ENCODE measurements at places on chromosomes 16 and 17.
A peak's percentile ranks its signal among the peaks of the same experiment; 100 is the strongest.

DNA sequence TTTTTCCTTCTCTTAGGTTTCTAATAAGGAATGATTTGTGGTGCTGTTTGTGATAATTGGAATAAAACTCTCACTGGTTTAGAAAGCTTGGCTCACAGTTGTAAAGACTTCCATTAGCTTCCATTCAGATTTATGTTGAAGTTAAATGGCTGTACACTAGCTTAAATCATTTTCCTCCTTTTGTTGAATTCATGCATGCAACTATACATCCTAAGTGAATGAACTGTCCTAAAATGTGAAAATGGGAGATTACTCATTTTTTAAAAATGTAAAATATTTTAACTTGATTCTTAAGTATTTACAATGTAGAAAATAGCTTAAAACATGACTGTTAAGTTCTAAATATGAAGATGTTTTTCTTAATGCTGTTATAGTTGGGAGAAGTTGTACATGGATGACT is 15.2 kb downstream of the PRKCA start:
- no peak for DNase-seq

DNA sequence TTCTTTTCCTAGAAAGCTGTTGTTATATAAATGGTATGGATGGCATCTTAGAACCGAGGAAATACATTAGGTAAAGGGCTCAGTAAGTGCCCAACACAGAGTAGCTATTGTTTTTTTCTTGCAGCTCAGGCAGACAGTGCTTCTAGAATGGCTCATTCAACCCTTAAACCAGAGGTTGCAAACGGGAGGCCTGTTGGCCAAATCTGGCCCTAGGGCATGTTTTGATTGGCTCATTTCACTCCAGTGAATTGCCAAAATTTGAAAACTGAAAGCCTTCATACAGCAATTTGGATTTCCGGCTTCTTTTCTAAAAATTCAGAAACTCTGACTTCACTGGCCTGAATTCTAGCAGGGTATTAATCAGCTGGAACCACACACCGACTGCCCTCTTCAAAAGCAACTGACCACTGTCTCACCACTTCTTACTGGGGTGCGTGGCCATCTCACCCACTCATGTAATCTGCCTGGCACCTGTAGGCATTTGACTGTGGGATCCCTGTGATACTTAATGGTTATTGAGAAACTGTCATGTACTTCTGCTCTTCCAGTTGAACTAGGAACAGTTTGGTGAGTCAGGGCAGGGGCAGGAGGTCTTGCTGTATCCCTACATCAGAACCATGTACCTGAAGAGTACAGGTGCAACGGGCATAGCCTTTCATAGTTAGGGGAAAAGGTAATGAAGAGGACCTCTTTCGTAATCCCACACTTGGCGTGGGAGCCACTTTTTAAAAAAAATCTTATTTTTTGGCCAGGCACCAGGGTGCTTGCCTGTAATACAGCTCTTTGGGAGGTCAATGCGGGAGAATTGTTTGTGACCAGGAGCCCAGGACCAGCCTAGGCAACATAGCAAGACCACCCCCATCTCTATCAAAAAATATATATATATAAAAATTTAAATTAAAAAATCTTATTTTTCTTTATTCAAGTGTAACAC is 53.6 kb upstream of the SCNN1B start:
- no peak for DNase-seq

DNA sequence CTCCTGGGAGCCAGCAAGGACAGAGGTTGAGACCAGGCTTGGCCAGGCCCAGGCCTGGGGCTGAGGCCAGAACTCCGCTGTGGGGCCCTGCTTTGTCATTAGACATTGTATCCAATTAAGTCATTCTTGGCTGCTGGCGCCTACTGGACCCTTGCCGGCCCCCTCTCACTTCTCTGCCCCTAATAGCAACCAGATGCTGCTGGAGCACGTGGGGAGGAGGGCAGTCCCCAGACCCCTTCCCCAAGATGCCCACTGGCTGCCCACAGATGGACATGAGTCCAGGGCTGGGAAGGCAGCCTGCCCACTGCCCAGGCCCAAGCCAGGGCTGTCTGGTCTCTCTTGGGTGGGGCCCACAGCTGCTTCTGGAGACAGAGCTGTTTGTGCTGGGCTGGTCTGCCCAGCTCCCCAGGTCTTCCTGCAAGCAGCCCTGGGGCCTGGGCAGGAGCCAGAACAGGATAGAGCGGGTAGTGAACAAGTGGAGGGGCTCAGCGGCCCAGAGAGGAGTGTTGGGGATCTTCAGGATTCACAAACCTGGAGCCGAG is 7.8 kb downstream of the PLXDC1 start:
- DNase-seq, result no peak

GRCh38 chr16:81214745-81215166 is 23.7 kb upstream of the BCO1 start:
- DNase-seq, result no peak

DNA sequence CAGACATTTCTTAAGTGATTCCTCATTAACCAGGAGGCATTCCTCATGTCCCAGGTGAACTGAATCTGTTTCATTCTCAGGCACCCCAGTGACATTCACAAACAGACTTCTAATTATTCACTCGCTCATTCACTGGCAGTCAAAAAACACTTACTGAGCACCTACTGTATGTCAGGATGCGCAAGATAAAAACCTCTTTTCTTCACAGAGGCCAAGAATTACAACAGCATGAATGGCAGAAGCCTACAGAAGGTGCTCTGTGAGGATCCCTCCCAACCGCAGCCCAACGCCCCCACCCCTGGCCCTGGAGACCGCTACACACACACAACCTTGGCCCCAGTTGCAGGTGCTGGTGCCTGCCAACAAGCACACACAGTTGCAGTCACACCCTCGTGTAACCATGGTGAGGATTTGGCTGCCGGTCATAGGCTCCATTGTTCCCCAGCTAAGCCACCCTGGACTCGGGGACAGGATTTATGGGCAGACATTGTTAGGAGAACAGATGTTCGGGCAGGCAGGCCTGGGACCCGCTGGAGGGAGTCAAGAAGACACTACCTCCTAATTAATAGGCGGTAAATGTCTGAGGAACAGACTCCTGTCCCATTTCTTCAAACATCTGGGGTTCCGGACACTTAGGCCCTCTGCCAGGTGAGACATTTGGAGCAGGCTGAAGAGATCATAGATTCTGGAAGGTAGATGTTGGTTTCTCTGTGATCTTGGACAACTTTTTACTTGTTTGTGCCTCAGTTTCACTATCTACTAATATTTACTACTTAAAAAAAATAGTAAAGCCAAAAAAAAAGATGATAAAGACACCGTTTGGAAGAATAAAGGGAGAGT is 43.2 kb downstream of the CUEDC1 start:
- DNase-seq, result peak; percentile 91

DNA sequence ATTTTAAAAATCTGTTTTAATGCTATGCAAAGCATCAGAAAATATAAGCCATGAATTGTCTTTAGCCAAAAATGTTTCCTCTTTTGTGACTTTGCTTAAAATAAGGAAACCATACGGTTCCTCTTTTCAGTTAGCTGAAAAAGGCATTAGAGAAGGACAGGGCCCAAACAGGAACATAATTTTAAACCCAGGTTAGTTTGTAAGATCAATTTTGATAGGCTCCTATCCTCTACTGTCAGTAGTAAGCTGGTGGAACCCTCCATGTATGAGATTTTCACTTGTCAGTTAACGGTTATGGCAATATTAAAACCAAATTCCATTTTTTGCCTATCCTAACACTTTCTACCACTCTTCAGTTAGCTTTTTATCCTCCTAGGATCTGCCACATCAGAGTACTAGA is 4.3 kb downstream of the EVI2B start:
- DNase-seq, result no peak

GRCh38 chr17:57445772-57446472 is 189.6 kb downstream of the MSI2 start:
- DNase-seq, result no peak

DNA sequence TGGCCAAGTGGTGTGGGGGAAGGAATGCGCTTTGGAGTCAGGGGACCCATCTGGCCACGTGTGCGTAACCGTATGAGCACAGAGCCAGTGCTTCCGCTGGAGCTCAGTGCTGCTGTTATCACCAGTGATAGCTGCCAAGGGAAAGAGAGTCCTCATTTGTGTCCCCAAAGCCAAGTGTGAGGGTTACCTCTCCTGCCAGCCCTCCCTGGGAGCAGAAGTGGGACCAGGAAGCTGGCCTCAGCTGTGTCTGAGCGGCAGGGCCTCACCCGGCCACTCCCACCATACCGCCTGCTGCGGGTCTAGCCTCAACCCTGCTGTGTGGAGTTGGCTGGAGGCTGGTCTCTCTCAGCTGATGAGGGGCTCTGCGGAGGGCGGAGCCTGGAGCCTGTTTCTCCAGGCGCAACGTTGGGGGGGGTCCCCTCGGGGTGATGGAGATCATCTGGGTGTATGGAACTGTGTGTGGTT is 44.5 kb downstream of the MEAK7 start:
- no peak for DNase-seq

GRCh38 chr16:73485880-73486279 is 438.0 kb upstream of the ZFHX3 start:
- DNase-seq, result no peak

DNA sequence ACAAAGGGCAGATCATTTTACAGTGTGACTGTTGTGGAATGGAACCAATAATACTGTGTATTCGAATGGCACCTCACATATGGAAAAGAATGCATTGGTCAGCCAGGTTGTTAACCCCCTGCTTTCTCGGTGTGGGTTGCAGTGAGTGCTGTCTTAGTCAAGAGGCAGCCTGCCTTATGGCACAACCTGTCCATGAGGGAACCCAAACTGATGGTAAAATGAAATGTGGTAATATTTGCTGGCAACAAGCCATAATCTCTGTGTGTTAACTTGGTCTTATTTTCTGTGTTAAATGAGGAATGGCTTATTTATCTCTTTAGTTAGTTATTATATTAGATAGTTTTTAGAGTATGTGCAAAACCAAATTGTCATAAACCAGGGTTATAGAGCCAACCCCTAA is 81.6 kb downstream of the TMC6 start:
- DNase-seq, result no peak

- no peak for DNase-seq
Observed at GRCh38 chr17:49520386-49521087, 25.4 kb downstream of the NGFR start.

DNA sequence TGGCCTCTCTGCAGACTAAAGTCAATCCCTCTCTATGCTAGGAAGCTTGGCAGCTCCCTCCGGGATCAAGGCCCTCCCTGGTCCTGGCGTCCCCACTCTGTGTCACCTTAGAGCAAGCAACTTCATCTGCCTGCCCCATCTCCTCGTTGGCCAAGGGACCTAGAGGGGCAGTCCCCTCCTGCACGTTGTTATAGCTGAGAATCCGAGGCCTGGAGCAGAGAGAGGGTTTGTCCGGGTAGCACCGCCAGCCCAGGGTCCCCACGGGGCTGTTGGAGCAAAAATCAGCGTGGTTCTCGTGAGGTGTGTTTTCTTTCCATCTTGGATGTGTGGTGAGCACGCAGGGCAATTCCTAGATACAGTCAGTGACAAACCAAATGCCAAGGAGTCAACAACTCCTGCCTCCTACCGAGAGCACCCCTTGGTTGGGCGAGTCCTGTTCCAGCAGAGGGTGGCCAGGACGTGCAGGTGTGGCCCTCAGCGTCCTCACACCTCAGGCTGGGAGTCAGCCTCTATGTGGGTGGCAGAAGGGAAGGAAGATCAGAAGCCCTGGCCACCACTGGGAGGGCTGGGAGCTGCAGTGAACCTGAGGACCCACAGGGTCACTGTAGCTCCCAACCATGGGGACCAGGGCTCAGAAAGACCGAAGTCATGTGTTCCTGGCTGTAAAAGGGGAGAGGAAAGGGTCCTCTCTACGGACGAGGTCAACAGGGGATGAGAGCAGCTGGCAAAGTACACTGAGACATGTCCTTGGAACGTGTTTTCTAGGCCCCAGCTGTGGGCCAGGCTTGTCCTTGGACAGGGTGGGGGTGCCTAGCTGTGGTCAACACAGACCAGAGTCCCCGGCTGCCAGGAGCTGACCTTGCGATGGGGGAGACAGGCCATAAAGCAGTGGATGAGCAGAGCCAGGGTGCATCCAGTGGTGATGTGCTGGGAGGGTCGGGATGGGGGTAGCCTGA is 85.6 kb upstream of the CIBAR2 start:
- no peak for DNase-seq

- no peak for DNase-seq
Observed at GRCh38 chr16:84631886-84632285, 14.0 kb upstream of the COTL1 start.

- DNase-seq, result no peak
Observed at GRCh38 chr17:8776881-8777280, 18.5 kb upstream of the SPDYE4 start.

DNA sequence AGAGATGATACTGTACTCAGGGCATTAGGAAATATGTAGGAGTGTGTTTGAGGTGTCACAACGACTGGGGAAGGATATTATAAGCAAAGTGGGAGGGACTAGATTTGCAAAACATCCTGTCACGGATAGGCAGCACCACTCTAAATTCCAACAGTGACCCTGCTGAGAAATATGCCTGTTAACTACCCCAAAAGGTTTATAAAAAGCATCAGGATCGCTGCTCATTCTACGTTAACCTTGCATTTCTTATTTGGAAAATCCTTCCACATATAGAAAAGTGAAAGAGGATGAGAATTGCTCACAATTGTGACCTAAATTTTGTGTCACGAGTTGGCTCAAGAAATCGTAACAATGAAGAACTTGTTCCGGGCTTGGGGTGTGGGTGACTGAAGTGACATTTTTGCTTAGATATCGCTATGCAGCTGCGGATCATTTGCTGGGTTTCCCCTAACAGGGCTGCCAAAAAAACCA is 51.6 kb downstream of the N4BP1 start:
- DNase-seq, result no peak

GRCh38 chr17:28858801-28859355 is 4.1 kb downstream of the ERAL1 start:
- DNase-seq, result no peak

- DNase-seq, result no peak
Observed at GRCh38 chr16:86661706-86662105, 83.4 kb downstream of the FOXL1 start.

GRCh38 chr17:40180694-40181093 is 3.4 kb downstream of the RAPGEFL1 start:
- DNase-seq, result no peak

DNA sequence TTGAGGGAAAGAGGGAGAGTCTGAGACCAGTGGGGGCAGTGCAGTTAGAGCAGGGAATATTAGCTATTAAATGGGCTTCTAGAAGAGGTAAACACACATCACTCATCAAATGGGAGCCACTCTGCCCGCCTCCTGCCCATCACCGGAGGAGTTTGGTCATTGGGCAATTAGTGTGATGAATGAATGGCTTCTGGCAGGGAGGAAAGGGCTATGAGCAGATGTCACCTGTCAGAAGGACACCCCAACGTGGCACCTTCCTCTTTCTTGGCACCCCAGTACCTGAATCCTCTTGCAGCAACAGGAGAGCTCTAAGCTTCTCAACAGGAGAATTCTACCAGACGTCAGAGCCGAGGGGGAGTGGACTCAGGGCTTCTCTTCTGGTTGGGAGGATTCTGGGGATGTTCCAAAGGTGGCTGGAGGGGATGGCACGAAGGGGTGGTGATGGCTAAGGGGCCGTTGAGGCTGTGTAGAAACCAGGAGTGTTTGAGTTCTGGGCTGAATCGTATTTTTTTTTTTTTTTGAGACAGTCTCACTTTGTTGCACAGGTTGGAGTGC is 11.0 kb downstream of the C1QTNF1 start:
- no peak for DNase-seq
